ENCODE measurements at places on chromosomes 4 and X.

DNA sequence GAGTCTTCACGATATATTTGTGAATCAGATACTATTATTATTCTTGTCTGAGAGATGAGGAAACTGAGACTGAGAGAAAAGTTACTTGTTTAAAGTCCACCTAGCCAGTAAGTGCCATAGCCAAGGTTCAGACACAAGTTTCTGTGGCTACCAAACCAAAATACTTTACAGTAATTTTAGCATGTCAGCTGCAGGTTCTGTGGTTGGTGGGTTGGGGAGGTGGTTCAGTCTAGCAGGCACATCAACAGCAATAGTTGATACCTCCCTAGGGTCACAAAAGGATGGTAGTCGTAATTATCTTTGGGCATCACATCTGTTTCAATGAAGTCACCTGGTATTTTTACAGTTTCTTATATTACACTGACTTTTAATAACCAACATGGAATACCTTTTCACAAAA, 35.6 kb upstream of the EDA2R start:
- no peak for DNase-seq

GRCh38 chrX:103552236-103552635, 32.9 kb upstream of the RAB40A start:
- DNase-seq, result no peak

DNA sequence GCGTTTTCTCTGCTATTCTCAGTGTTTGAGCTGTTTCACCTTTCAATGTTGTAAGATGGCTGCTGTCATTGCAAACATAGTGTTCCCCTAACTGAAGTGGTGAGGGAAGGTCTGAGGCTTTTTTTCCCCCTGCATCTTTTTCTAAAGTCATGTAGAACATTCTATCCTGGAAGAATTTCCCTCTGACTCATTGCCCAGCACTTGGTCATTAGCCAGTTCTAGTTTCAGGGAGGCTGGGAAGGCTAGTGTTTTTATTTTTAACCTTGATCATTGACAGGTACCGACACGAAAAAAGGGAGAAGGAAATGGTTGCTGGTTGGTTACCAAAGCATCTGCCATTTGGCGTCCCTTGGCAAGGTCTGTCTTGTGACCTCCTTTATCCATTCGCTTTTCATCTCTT, 6.6 kb downstream of the LANCL3 start:
- peak; percentile 9 for DNase-seq

- DNase-seq, result no peak
These were observed 6.0 kb upstream of the BCOR start for GRCh38 chrX:40103565-40104323.

DNA sequence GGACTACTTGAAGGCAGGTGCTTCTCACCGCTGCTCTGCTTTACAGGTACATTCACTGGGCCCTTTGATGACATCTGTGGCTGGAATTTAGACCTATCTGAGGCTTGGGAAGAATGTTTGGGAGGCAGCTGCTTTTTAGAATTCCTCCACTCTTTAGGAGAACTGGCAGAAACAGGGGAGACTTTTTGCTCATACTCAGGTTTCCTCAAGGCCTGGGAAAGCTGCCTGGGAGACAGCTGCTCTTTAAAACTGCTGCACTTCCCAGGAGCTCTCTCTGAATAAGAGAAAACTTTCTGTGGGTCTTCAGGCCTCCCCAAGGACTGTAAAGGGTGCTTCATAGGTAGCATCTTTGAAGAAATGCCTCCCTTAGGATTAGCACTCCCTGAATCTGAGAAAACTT, 14.3 kb downstream of the CT47C1 start:
- no peak for DNase-seq

DNA sequence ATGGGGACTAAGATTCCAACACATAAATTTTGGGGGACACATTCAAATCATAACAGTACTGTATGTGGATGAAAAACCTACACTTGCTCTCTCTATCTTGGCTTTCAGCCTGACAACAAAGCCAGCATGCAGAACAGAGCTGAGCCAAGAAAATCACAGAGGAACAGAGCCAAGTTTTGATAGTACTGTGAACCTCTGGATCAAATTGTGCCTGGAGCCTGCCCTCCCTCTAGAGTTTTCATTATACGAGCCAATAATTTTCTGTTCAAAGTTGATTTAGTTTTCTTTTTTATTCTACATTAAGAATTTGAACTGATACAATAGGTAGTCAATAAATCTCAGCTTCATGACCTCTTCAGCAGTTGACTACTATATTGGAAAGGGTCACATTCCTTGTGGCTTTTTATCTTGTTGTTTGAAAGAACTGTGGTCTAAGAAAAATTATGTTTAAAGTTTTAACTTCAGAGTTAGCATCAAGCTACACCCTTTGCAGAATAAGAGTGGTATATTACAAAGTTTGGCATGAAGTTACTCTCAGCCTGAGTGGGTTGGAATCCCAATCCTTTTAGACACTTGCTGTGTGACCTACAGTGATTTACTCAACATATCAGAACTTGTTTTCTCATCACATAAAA, 31.1 kb downstream of the GRID2 start:
- DNase-seq, result peak; percentile 49

- peak; percentile 51 for DNase-seq
These were observed 1.6 kb downstream of the ANKRD50 start for GRCh38 chr4:124710911-124711310.

- DNase-seq, result no peak
These were observed 4.5 kb upstream of the C1QTNF7 start for GRCh38 chr4:15423285-15423711.

DNA sequence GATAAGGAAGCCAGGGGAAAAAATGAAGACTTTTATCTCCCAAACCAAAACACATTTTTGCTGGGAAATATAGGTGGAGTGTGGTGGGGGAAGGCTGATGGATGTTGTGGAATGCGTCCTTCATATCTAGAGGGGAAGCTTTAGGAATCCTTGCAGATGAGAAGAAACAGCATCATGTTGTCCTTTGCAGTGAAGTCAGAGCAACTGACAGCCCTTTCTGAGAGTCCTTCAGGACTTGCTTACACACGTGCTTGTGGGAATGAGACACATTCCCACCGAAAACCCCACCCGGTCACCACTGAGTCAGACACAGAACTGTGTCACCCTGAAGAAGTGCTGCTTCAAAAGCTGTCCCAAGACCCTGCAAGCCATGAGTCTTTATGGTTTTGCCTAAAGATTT, 81.5 kb downstream of the SHROOM2 start:
- DNase-seq, result no peak

DNA sequence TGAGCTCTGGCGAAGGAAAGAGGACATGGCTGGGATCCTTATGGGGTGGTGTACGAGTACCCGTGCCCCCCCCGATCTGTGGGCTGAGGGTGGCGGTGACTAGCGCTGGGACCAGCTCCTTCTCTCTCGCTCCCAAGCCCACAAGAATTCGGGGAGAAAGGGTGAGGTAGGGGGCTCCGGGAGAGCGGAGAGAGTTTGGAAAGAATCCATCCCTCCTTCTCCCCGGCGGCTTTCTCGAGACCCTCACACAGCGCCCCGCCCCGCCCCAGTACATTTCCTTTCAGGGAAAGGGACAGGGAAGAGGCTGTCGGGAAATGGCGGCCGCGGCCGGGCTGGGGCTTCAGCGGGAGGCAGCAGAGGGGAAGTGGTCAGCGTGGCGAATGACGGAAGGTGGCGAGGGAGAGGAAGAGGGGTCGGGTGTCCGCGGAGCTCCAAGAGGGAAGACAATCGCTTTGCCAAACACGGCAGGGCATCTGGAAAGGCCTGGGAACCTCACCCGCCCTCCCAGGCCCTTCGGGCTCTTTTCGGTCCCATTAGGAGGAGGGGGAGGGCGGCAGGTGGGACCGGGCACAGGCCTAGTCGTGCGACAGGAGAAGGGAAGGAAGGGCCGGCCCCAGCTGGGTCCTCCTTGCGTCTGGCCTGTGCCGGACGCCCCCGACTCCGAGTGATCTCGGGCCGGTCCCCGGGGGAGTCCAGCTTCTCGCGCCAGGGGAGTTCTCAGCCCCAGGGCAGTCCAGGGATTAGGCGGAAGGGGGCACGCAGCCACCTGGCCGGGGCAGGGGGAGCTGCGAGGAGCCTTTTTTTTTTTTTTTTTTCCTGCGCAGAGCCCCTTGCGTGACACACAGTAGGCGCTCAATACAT, 10.2 kb downstream of the HNRNPH2 start:
- peak; percentile 32 for DNase-seq

DNA sequence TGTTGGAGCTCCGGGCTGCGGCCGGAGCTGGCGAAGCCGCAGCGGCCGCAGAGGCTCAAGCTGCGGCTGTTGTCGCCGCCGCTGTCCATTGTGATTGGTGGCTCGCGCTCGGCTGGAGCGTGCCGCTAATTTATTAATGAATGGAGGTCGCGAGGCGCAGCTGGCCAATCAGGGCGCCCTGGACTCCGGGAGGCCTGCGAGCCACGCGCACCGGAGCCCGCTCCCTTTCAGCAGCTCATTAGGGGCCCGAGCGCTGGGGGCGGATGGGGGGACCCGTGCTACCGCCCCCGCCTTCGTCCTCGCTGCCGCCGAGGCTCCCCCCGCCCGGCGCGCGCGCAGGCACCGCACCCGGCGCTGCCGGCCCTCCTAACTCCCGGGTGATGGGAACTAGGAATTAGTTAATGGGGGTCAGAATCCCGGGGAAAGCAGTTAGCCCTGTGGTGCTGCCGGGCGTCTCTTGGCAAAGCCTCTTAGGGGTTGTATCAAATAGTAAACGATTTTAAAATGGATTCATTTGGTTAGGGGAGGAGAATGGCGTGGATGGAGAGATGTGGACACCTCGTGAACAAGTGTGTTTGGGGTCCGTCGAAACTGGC, 589 bp upstream of the NEUROG2 start:
- no peak for DNase-seq

DNA sequence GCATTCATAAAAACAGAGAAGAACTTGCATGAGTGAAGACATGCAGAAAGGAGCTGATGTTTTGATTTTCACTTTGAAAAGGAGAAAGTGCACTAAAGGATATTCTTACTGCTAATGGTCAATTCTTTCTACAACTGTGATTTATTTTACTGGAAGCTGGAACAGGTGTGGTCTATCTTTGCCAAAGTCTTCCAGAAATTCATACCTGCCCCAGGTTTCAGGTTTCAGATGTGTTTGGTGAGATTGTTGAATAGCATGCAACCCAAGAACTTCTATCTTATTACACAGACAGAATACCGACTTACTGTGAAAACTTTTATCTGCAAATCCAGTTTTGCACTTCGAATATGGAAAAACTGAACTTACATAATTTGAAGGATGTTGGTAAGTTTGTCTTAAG, 388.3 kb downstream of the PDGFC start:
- DNase-seq, result no peak

- DNase-seq, result no peak
These were observed 144.5 kb downstream of the NPNT start for GRCh38 chr4:106039796-106040195.

GRCh38 chr4:2411786-2412510, 6.5 kb downstream of the ZFYVE28 start:
- DNase-seq, result no peak

Measured in pons (tissue), 1 donor.